ENCODE measurements at places on chromosomes 1 and 21.

- no peak for DNase-seq
Measured at GRCh38 chr1:86754265-86754974, 50.0 kb downstream of the SH3GLB1 start.

GRCh38 chr1:194068446-194069167 is 882.2 kb upstream of the B3GALT2 start:
- no peak for DNase-seq

DNA sequence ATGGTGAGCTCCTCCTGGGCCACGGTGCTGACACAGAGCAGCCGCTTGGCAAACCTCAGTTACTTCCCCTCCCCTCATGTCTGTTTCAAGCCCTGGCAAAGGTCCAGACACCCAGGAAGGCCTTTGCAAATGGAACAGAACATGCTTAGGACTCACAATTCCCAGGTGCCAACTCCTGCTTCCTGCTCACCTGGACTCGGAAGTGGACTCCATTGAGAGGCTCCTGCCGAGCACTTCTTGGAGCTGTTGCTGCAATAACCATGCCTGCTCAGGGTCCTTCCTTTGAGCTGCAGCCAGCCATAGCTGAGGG is 10.7 kb downstream of the DCST2 start:
- DNase-seq, result no peak

- DNase-seq, result no peak
Measured at GRCh38 chr1:11176081-11176706, 13.0 kb upstream of the ANGPTL7 start.

DNA sequence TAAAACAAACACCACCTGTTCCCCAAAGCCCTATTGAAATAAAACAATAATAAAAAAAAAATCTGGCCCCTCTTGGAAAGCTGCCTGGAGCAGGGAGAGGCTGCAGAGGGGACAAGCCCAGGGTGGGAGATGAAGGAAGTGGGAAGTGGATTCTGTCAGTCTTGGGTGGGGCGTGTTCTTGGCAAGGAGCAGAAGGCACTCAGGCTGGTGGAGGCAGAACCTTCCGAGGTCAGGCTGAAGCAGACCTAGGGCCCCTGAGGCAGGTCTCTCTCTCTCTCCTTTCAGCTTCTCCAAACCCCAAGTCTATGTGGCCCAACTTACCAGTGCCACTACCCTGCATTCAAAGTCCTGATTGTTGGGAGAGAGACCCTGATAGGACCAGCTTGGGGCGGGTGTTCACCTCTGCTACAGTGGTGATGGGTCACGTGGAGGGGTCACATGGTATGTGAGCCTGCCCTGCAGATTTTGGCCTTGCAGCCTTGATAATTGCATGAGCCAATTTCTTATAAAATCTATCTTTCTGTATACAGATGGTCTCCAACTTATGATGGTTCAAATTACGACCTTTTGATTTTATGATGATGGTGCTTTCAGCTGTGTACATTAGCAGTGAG is 145.4 kb upstream of the C1orf174 start:
- no peak for DNase-seq

- DNase-seq, result no peak
Measured at GRCh38 chr1:33634806-33635205, 162.4 kb downstream of the ZSCAN20 start.

GRCh38 chr1:119611701-119612113 is 36.4 kb downstream of the ZNF697 start:
- DNase-seq, result peak; percentile 29

DNA sequence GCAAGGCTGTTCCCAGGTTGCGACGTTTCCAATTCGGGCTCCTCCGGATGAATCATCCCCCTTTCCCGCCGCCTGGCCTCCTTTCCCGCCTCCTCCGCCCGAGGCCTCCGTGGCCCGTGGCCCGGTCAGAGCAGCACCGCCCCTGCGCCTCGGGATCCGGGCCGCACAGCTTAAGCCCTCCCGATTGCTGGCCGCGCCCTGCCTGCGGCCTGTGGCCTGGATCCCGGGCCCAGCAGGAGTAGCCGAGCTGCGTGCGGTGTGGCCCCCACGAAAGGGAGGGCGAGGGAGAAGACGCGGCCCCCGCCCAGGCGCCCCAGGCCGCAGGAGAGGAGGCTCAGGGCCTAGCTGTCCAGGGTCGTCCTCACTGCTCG is 1.0 kb downstream of the TMEM200B start:
- no peak for DNase-seq

DNA sequence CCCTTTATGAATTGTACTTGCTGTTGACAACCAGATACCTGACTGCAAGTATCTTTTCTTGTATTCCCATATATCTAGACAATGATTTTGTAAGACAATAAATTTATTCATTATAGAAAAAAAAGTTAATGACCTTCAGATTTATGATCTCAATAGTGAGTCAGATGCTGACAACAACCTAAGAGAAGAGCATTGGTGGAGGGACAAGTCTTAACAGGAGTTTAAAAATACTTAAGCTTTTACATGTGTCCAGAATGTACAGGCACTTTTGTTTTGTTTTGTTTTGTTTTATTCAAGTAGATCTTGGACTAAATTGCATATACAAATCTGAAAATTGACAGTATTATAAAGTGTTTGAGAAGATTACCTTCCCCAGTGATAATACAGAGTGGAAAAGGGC is 1544.6 kb upstream of the B3GALT2 start:
- no peak for DNase-seq

DNA sequence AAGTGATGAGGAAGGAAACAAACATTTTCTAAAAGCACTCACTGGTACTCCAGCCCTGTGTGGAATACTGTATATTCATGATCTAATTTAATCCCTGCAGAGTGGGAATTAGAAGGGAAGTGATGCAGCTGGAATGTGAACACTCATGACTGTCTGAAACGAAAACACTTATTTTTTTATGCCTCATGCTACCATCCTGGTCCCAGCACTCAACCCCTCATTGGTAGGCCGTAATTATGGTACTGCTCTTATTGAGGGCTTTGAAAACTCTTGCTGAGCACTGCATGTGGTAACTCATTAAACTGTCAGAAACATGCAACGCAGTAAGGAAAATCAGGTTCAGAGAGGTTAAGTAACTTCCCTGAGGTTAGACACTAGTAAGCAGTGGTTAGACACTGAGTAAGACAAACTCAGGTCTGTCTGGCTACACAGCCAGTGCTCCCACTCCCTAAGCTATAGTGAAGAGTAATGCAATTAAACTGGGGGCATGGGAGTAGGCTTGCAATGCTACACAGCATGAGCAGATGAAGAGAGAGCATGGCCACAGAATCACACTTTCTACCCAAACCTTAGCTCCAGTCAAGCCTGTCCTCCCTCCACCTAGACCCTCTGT is 17.3 kb upstream of the TNFSF4 start:
- DNase-seq, result no peak

- DNase-seq, result no peak
Measured at GRCh38 chr1:208855403-208855802, 611.2 kb upstream of the PLXNA2 start.

DNA sequence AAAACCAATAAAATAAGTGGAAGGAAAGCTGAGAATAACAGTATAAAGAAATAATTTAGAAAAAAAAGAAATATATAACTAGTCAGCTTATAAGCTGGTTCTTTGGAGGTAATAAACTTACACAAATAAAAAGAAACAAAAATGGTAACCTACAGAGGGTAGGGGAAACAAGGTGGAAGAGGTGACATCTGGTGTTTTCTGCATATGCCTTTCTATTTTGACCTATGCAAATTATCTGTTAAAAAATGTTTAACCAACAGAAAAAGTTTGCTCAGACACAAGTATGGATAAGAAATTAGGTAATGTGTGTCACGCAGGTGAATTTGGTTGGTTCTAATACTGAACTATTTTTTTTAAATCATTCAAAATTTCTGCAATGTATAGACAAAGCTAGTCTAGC is 53.6 kb upstream of the DMRTA2 start:
- no peak for DNase-seq

DNA sequence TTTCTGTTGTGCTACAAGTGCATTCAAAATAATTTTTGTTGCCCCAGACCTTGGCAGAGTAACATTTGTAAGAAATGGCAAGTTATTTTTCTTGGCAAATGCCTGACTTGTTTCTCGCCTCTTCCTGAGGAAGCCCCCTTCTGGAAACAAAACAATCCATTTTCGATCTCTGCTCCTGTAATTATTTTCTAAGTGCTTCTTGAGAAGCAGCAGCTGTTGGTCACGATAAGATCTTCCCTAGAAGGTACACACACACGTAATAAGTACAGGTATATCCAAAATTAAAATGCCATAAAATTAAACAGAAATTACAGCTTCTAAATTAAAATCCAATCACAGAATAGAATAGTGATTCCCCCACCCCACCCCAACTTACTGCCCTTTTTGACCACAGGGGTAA is 47.3 kb downstream of the LPGAT1 start:
- no peak for DNase-seq

- DNase-seq, result no peak
Measured at GRCh38 chr1:208888376-208888775, 644.2 kb upstream of the PLXNA2 start.

- no peak for DNase-seq
Measured at GRCh38 chr1:245679821-245680780, 525.3 kb downstream of the KIF26B start.

- no peak for DNase-seq
Measured at GRCh38 chr1:204199579-204199978, 3.3 kb upstream of the KISS1 start.

All from D721Med (cell line).